ENCODE measurements at places on chromosomes 3 and 15.

GRCh38 chr3:189687475-189687874 is 56.3 kb downstream of the TP63 start:
- no peak for DNase-seq

DNA sequence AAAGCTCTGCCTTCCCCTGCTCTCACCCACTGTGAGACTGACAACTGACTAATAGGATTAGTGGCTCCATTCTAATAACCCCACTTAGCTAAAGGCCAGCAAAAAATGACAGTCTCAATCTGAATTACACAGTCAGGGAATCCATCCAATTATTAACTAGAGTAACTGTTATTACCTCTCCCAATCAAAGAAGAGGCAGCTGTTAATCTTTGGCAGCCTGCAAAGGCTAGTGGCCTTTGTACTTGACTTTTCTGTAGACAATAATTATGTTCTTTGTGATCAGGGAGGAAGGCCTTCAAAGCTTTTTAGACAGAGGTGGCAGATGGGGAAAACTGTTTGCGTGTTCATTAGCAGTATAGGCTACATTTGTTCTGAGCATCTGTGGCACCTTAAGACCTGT is 177.7 kb downstream of the ISL2 start:
- DNase-seq = no peak

DNA sequence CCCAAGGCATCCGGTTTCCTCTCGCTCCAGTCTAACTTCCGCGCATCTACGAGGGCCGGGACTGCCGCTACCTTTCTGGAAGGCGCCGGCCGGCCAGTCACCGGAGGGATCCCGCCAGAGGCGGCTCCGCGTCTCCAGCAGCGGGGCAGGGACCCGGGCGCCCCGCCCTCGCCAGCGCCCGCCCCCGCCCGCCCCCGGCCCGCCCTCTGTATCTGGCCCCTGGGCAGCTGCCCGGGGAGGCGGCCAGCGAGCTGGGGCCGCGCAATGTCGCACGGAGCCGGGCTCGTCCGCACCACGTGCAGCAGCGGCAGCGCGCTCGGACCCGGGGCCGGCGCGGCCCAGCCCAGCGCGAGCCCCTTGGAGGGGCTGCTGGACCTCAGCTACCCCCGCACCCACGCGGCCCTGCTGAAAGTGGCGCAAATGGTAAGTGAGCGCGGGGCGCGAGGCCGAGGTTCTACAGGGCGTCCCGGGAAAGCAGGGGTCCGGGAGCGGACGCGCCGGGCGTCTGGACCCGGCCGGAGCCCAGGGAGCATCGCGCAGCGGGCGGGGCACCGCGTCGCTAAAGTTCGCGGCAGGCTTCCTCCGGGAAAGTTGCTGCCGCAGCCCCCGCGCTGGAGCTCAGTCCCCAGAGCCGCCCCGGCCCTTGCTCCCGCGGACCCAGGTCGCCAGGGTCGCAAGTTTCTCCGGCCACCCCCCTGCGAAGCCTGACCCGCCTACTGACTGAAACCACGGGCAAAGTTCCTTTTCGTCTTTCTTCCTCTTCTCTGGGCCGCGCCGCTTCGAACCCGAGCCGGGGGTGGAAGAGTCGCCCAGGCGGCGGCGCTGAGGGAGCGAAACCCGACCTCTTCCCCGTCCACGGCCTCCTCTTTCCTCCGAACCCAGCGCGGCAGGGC is at the start of gene CMTM7:
Gene CMTM7 (plus strand): TSS at position 211 of the 893 bp plus-strand sequence. CDS start 54 bp downstream, at position 265.
- no peak for DNase-seq

DNA sequence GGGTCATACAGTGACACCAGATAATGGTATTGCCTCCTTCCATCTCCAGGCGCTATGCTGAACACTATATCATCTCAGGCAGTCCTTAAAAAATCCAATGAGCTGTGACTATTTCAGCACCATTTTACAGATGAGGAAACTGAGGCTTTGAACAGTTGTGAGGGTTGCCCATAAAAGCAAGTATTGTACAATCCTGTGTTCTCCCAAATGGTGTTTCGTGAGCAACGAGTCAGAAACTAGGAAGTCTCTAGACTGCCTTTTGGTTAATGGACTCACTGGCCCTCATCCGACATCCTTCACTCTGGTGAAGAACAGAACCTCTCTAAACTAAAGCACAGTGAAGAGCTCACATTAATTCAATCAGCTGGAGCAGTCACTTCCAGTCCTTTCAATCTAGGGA is 61.8 kb downstream of the ATP8B4 start:
- DNase-seq = no peak

DNA sequence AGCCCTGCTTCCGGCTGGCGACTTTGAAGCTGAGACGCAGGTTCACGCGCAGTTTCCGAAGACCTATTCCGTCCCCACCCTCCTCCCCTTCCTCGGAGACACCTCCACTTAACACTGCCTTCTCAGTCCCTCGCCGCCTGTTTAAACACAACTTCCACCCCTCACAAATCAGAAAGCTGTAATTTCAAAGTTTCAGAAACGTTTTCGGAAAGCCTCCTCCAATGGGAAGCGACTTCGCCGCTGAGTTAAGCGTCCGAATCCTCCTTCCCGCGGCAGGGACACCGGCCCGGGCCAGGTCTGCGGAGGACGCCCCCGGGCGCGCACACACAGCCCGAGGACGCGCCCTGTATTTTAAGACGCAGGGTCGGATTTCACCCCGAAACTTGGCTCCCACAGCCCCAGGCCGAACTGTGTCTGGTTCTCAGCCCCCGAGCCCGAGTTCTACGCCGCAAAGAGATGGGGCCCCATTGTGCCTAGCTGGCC is 559 bp upstream of the LRRN1 start:
- no peak for DNase-seq

GRCh38 chr15:42511007-42511391 is 15.6 kb downstream of the SNAP23 start:
- DNase-seq = no peak

DNA sequence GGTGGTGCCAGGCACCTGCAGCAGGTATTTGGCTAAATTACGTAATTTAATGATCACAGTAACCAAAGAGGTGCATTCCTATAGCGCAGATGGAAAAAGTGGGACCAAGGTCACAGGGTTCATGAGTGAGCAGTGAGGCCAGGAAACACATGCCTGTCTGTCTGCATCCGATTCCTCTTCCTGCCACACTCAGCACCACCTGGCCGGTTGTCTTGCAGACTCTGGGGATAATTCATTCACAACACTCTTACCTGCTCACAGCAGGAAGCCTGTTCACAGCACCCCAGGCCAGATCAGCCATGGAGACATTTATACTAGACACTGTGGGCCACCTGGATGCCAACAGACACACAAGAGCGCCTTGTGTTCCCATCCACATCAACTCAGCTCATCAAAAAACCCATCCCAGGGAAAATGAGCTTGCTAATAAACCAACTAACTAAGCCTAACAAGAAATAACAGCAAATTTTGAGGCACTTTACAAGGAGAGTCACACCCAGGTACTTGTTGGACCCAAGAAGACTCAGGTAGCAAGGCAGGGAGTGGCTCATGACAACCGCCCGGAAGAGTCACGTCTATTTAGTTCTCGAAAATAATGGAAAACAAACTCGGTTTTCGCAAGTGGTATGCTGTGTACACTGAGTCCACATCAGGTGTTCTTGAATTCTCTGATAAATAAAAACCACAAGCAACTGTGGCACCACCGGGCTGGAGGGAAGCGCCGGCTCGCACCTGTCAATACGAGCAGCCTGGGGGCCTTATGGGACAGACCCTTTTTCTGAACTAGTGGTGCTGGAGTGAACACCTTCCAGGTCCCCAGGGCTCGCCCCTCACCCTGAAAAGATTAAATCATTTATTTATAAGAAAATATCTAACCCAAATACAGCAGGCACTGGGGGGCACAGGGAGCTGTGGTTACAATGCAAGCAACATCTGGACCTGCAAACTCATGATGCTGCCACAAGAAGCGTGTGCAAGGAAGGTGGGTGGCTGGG is 40.5 kb downstream of the FAM174B start:
- no peak for DNase-seq

DNA sequence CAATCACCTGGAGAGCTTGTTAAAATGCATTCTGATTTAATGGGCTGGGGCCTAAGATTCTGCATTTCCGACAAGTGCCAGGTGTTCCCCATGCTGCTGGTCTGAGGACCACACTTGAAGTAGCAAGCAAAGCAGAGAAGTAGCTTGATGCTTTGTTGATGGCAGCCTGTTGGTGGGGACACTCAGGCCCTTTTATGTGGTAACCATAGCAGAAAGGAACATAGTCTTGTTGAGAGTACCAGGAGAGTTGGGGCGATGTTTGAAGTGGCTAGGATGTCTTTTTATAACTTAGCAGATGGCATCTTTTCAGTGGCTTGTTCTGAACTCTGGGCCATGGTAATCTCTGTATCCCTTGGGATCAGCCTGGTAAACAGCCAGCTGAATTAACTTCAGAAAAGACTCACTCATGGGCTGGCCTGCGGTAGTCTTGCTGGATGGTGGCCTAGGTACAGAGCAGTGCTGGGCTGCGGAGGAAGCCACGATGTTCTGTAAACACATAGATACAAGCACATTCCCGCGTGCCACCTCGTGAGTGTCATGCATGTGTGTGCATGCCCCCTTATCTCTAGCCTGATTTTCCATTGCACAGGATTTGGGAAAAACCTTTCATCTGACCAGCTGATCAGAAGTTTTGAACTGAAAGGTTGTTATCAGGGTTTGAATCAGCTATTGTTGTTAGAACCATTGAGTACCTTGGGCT is 292.4 kb upstream of the LRRFIP2 start:
- no peak for DNase-seq

DNA sequence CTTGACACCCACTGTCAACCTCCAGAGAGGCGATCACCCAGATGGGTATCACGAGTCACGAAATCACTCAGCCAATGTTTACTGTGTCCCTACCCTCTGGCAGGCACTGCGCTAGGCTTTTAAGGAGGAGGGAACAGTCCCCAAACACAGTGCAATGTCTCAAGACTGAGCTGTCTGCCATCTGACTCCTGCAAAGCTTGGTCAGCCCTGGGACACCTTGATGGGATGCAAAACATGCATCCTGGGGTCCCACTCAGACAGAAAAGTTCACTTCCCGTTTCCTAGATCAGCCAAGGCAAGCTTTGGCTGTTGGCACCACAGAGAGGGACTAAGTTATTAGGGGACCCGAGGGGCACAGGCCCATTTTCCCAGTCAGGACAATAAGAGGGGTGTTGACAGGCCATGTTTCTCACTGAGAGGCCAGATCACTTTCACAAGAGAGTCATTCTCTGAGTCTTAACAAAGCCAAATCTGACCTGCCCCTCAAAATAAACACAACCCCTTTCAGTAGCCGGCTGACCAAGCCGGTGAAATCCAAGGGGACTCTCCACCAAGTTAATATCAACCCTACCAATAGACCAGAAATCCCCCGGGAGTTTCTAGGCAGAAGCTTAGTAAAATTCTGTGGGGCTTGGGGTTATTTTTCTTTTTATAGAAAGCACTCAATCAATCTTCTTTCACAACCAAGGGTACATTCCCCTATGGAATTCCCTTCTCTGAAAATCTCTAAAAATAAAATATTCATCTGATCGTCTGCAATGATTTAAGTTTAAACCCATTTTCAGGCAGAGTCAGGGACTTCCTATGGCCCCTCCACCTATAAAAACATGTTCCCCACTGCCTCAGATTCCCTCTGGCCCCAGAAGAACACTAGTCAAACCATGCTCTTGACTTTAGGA is 3.5 kb downstream of the RFTN1 start:
- no peak for DNase-seq

GRCh38 chr3:37621771-37622170 is 239.9 kb upstream of the CTDSPL start:
- DNase-seq = no peak

DNA sequence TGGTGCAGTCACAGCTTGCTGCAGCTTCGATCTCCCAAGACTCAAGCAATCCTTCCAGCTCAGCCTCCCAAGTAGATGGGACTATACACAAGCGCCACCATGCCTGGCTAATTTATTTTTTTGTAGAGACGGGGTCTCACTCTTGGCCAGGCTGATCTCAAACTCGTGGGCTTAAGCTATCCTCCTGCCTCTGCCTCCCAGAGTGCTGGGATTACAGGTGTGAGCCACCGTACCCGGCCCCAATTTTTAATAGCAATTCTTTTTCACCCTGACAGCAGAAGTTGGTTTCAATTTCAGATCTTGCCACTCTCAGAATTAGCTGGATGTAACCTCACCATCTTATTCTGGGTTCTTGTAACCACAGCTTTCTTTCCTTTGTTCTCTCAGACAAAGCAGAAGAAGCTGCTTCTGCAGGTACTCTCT is 64.8 kb downstream of the TRIM71 start:
- no peak for DNase-seq

- DNase-seq = no peak
Measured at GRCh38 chr3:20394243-20394642, 208.2 kb upstream of the SGO1 start.

GRCh38 chr3:181629029-181629428 is 82.7 kb upstream of the SOX2 start:
- DNase-seq = no peak

GRCh38 chr3:172604895-172605646 is 81.8 kb upstream of the TNFSF10 start:
- no peak for DNase-seq

DNA sequence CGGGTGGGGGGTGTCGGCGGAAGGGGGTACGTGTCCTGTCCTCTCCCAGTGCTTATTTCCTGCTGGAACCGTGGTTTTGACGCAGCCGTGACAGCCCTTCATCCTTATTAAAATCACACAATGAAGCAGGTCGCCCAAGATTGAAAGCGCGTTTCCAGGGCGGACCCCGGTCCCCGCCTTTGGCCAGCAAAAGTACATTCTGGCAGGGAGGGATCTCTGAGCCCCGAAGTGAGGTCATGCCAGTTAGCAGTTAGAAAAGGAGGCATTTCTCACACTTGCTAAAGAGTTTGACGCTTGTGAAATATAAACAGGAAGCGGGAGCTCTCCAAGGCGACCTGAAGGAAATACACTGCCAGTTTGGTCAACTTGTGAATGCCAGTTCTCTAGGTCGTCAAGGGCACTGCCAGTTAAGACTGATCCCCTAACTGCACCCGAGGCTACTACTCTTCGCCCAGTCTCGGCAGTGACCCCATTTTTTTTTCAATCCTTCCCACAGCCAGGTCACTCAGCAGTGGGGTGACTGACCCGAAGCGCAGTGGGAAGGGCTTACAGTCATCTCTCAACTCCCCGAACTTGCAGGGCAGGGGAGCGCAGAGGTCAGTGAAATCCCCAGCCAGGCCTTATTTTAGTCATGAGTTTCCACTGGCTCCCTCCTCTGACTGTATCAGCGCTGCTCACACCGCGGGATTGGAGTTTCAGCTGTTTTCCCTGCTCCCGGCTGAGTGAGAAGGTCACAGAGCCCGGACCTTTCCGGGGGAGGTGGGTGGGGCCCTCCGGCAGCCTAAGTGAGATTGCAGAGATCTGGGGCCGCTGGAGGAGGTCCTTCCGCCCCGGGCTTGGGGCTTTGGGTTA is 2.0 kb upstream of the BHLHE40 start:
- DNase-seq = no peak

GRCh38 chr3:142273501-142273900 is 48.1 kb upstream of the GK5 start:
- DNase-seq = no peak
